ENCODE measurements at places on chromosomes 2 and 18.

DNA sequence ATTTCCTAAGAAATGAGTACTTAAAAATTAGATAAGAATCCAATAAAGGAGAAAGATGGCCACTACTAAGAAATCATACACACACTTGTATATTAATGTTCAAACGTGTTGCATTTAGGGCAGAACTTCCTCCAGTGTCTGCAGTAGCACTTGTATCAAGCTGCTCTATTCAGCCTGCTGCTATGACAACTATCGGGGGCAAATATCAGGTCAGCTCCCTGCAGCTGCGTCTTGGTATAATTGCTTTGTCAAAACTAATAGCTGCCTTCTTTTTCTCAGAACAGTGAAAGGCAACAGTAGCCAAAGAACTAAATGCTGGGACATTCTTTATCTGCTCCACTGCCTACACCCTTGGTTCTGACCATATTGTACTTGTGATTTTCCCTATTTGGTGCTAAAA is 300.7 kb downstream of the NOL4 start:
- no peak for DNase-seq

DNA sequence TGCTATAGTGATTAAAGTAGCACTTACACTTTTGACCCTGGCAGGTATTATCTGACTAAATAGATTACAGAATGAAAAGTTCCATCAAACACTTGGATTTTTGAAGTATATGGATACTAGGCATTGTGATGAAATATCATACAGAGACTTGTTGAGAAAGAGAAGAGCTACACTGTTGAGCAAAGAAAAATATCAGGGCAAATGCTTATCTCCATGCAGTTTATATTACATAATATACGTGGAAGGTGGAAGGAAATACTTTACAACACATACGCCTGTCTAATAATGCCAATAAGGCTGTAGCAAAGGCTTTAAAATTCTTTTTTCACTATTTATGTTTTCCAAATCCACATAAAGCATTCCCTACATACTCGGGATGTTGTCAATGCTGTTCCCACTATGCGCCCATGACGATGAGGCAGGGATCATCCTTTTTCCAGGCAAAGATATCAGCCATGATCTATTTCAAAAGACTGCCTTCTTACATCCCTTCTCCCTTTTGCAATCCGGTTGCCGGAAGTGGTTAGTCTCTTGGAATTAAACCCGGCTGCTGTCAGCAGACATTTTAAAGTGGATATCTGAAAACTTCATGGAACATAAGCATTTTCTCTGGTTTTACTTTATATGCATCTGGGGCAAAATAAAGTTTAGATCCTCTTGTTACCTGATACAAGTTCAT is 92.6 kb upstream of the ITGA4 start:
- DNase-seq = no peak

- DNase-seq = no peak
Observed at GRCh38 chr18:64695851-64696553, 547.1 kb upstream of the LINC00305 start.

DNA sequence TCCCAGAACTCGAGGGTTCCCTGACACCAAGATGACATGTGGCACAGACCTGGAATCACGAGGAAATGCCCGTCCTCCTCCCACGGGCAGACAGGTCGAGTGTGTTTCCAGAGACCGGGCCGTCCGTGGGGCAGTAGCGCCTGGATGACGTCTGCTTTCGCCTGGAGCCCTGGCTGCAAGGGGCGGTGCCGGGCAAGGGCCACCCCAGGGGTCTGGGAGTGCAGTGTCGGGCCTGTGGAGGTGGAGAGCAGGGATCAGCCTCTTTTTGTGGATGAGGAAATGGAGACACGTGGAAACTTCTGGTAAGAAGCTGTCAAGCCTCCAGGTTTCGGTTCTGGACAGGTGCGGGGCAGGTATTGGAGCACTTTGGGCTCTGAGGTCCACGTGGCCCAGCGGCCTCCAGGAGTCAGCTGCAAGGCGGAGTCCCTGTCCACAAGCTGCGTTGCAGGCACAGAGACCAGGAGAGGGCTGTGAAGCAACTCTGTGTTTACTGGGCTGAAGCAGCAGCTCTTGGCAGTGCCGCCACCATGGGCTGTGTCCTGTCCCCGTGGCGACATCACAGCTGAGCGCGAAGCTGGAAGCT is 25.6 kb downstream of the NFATC1 start:
- DNase-seq = no peak

- DNase-seq = peak; percentile 63
Observed at GRCh38 chr2:18435426-18436037, 124.9 kb downstream of the RDH14 start.

- DNase-seq = no peak
Observed at GRCh38 chr2:208502288-208502687, 95.7 kb downstream of the PTH2R start.

- no peak for DNase-seq
Observed at GRCh38 chr2:105571445-105571987, 172.7 kb upstream of the FHL2 start.

GRCh38 chr2:191679818-191680600 is 2.1 kb downstream of the NABP1 start:
- peak; percentile 67 for DNase-seq

DNA sequence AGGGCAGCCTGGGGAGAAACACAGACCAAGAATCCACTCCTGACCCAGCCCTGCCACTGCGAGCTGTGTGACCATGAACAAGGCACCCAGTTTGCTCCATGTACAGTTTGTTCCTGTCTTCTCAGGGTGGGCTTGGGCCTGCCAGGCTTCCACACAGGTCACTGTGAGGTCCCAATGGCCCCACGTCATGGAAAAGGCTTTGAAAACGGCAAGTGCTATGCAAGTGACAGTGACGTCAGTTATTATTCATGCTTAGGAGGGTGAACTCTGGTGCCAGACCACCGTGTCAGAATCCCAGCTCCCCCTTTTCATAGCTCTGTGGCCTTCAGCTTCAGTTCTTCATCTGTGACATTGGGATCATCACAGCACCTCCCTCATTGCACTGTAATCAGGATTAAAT is 87.1 kb downstream of the TNS1 start:
- no peak for DNase-seq

DNA sequence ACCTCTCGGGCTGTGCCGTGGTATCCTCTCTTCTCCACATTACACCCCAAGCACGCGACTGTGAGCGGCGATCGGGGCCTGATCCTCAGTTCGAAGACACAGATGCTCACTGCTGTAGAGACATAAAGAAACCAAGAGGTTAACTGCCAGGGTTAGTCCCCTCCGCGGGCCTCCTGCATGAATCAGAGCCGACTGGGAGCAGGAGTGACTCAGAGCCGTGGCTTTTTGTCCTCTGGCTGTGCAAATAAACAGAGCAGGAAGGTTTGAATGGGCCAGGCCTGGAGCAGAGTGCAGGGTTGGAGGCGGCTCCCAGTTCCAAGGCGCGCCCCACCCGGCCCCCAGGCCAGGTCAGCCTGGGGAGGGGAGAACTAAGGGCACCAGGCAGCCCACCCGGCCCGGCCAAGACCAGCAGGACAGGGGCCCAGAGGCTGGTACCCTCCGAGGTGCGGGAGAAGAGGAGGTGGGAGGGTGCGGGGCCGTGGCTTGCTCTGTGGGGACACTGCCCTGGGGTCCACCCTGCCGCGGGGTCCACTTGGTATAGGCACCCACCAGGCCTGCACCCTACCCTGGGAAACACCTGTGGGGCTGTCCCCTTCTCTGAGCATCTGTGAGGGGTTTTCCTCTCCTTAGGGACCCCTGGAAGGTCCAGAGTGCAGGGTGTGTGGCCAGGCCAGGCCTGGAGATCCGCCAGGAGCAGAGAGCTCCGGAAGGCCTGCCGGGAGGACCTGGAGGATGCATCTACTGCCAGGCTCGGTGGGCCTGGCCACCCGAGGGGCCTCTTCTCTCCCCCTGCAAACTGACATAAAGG is 16.5 kb downstream of the TWIST2 start:
- DNase-seq = peak; percentile 95

GRCh38 chr2:54757500-54757899 is 34.0 kb downstream of the EML6 start:
- DNase-seq = no peak

- DNase-seq = peak; percentile 97
Observed at GRCh38 chr2:234880551-234881211, 71.1 kb upstream of the SH3BP4 start.

Data from AG04450 (cell line).